Left ventricle myocardium superior (tissue), 1 donor: ENCODE measurements at places on chromosomes 7 and 10. TPM values are rescaled to one million over a fixed set of nuclear protein-coding genes. Genes with fewer than 3 reads are reported as not detected.

SFMBT2 gene
- total RNA-seq: 11.0 TPM

- no peak for DNase-seq
Measured at GRCh38 chr10:101578803-101579515, 9.1 kb downstream of the POLL start.

CYP2W1 gene
- not detected for total RNA-seq

UTF1 gene
- total RNA-seq: not detected

DNA sequence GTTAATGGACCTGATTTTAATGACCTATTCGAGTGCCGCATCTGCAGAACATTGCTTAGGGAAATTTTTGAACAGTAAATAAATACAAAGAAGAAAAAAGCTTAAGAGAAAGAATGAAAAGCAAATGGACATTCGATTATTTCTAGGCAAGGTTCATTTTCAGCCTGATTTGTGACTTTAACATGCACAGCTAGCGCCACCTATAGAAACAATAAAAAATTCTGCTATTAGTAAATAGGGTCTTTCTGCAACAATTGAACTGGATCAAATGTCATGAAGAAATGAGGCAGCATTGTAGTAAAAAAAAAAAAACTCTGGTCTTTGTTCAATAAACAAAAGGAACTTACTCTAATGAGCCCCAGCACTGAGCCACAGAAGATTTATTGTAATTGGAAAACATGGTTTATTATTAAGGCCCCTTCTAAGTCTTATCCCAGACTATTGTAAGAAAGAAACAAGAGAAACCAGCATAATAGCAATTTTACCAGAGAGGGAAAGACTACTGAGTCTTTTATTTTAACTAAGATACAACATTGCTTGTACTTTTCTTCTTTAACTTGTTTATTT, 41.4 kb upstream of the GHITM start:
- DNase-seq: no peak

DNA sequence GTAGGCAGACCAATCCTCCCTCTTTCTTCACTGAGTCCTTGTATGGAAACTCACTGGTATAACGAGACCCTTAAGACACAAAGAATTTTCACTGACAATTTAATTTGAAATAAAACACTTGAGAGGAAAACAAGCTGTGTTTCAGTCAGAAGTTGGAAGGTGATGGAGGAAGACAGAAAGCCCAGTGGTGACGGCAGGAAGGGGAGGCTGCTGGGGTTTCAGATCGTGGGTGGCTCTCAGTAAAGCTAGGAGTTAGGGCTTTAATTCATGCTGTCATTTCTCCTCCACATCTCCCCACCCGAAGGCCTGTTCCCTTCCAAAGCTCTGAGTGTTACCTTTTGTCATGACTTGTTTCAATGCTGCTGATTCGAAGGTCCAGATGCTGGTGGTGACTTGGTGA, 605.2 kb upstream of the DPP6 start:
- DNase-seq: no peak

GRCh38 chr10:94122211-94122610, 128.5 kb downstream of the PLCE1 start:
- DNase-seq: no peak

DNA sequence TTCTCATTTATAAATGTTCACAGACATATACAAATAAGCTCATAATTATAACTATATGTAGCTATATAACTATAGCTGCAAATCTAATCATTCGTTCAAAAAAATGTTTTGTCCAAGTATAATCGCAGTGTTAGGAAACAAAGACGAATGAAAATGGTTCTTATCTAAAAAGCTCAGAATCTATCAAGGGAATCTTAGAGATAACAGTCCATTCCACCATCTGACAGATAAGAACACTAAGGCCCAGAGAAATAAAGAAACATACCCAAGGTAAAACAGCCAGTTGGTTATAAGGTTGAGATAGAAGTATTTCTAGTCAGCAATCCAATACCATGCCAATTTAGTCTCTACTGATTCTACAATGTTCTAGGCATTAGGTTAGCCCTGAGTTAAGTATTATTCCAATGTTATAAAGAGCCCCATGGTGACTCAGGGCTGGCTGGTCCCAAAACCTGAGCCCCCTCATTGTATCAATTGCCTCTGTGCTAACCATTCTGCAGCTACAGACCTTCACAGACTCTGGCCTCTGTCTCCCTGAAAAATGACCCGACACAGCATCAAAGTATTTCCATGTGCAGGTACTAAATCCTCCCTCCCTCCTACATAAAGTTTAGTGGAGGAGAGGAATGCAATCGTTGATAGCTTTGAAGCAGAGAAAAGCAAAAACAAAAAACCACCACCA, 30.0 kb downstream of the CHCHD3 start:
- no peak for DNase-seq

DNA sequence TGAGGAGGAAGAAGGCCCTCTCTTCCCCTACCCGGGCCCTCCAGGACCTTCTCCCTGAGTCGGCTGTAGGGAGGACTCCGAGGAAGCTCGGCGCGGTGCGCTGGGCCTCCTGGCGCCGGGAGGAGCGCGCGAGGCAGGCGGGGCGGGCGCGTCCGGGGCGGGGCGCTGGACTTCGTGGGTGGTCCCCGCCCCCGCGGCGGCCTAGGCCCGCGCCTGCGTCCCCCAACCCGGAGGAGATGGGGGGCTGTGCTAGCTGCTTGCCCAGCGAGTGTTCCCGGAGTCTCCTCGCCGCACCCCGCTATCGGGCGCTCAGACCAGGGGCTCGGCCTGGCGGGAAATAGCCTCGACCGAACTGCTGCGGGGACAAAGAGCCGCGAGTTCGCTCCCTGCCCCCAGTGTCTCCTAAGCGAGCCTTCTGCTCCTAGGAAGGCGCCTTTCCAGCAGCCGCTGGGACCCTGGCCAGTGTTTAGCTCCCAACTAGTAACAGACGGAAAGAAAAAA, 19.2 kb upstream of the SMO start:
- DNase-seq: peak; percentile 80

- DNase-seq: no peak
Measured at GRCh38 chr10:11175823-11176243, 158.2 kb downstream of the CELF2 start.

DNA sequence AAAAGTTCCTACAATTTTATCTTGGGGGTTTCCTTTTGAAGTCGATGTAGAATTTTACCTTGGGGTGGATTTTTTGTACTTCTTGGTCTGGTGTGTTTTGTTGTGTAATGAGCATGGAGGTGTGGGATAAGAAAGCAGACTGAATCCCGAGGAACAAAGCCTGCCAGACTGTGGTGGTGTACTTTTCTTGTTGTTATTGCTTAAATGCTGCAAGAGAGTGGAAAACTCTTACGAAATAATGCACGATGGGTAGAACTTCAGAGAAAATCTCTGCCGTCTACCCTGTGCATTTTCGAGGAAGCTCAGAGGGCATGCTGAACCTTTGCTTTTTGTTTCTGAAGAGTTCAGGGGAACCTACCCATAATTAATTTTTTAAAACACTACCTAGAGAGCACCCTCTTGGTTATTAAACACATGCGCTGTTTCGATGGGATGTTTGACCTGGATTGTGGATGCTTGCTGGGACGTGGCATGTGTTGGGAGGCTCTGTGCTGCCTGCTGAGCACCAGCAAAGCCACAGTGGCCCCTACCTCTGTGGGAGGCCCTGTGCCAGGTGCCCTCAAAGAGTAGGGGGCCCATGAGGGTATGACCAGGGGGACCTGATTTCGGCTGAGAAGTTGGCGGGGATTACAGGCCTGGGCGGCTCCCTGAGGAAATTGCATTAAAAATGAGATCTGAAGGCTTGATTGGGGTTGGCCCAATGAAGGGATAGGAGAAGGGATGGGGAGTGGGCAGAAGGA, 94.1 kb downstream of the TCF7L2 start:
- no peak for DNase-seq
